GM12878 (cell line): ENCODE measurements at places on chromosomes 6 and 20. TPM values are rescaled to one million over a fixed set of nuclear protein-coding genes. Genes with fewer than 3 reads are reported as not detected.

The LY6G6C gene
- not detected in 2 replicates for total RNA-seq

The C6orf52 gene
- total RNA-seq, result 3.0 and 3.2 TPM in 2 replicates

The SMPD2 gene
- total RNA-seq, result 12.3 and 13.0 TPM in 2 replicates

The TFAP2A gene
- total RNA-seq, result 0.21 and 0.46 TPM in 2 replicates

The ADAM33 gene
- total RNA-seq, result not detected in 2 replicates

The NKAPL gene
- 0.11 and 0.18 TPM in 2 replicates for total RNA-seq

The MATN4 gene
- not detected in 2 replicates for total RNA-seq

The CST1 gene
- not detected in 2 replicates for total RNA-seq

The MDFI gene
- not detected in 2 replicates for total RNA-seq

The NKX2-4 gene
- total RNA-seq, result not detected in 2 replicates

The CDH26 gene
- 0.10 TPM in 1 of 2 replicates, not detected in the other for total RNA-seq

The RNASET2 gene
- total RNA-seq, result 62.1 and 62.9 TPM in 2 replicates

The FOXA2 gene
- total RNA-seq, result not detected in 2 replicates
